Tibial nerve (tissue), 4 donors: ENCODE measurements at places on chromosomes 13 and 19. TPM values are rescaled to one million over a fixed set of nuclear protein-coding genes. Genes with fewer than 3 reads are reported as not detected.

The F7 gene
- not detected for total RNA-seq

The THSD1 gene
- 7.6 TPM for total RNA-seq

The RUVBL2 gene
- total RNA-seq, result 69.2 TPM

The ARGLU1 gene
- total RNA-seq, result 138 TPM

The URAD gene
- not detected for total RNA-seq
